ENCODE measurements at places on chromosomes 2 and 18.

DNA sequence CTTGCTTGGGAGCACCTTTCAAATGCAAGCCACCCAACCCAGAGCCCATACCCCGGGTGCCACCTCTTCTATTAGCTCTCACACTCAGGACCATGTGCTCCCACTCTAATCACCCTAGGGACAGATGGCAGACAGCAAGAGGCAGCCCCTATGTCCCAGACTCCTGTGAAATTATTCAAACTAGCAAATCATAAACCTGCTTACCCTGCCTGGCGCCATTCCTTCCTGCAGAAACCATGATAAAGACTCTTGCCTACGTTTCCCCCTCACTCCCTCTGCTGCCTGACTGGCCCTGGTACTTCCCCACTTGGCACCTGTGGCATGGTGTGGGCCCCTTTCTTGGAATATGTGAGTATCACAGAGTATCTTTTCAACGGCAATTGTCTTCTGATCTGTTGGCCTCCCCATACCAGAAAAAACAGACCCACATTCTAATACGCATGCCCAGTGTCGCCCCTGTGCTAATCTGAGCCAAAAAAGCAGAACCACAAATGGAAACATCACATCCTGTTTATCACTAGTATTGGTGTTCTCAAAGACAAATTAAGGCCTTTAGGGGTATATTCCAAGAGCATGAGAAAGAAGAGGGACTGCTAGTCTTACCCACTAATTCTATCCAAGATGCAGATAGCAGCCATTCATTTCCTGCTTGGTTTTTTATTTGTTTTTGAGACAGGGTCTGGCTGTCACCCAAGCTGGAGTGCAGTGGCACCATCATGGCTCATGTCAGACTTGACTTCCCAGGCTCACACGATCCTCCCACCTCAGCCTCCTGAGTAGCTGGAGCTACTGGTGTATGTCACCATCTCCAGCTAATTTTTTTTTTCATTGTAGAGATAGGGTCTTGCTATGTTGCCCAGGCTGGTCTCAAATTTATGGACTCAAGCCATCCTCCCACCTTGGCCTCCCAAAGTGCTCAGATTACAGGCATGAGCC lies 44.1 kb upstream of the TTC39C start:
- DNase-seq = peak; percentile 21

- no peak for DNase-seq
These were observed 20.6 kb downstream of the CROCC2 start for GRCh38 chr2:240926516-240927389.

GRCh38 chr2:118091631-118092030 lies 3.4 kb downstream of the INSIG2 start:
- no peak for DNase-seq

- no peak for DNase-seq
These were observed 85.6 kb upstream of the HAAO start for GRCh38 chr2:42877936-42878335.

- DNase-seq = no peak
These were observed 271.0 kb downstream of the MYCN start for GRCh38 chr2:16211341-16211740.

Measured in stimulated activated CD8-positive, alpha-beta memory T cell treated with anti-CD3 and anti-CD28 coated beads, Interleukin-7, amount 100 ng/mL, for 1 hour (primary cell).